Right atrium auricular region (tissue), 2 donors: ENCODE measurements at places on chromosomes 1 and 21.

GRCh38 chr1:2210084-2210653 lies 15.6 kb upstream of the FAAP20 start:
- DNase-seq: no peak
- H3K4me1 ChIP-seq: peaks cover 82% of the 10 kb centered on the region
- no peaks in the 10 kb centered on the region for H3K36me3 ChIP-seq
- no peaks in the 10 kb centered on the region for H3K27me3 ChIP-seq
- H3K27ac ChIP-seq: peak overlapping the region; percentile 88

- H3K27me3 ChIP-seq: no peaks in the 10 kb centered on the region
- H3K4me3 ChIP-seq: no peak overlapping the region
- H3K27ac ChIP-seq: peak overlapping the region; percentile 26
- DNase-seq: no peak
These were observed 10.2 kb downstream of the DDI2 start for GRCh38 chr1:15627343-15627988.

DNA sequence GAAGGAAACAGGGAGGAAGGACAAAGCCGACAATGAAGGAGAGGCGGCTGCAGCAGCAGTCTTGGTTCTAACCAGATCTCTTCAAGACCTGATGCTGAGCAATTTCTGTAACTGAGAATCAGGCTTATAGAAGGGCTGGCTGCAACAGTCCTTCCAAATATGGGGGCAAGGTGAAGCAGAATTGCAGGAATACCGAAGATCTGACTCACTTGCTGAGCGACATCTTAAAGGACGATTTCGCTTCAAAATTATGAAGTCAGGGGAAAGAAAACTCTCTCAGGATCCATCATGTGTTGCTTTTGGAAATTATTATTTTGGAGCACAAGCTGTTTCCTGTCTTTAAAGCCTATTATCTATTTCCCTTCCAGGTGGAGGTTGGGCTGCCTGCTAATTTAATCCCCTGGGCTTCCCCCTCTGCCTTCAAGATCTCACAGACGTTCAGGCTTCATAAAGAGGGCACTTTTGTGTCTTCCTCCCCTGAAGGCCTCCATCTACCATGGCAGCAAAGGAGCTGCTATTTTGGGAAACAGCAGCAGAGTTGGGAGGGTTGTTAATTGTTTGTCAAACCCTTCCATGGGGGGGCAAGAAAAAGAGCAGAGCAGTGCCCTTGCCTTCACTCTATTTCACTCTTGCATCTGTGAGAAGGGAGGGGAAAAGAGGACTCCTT lies 10.8 kb upstream of the IER5 start:
- DNase-seq: no peak
- H3K27ac ChIP-seq: no peak overlapping the region
- H3K36me3 ChIP-seq: no peaks in the 10 kb centered on the region
- no peak overlapping the region for H3K4me3 ChIP-seq

- no peaks in the 10 kb centered on the region for H3K27me3 ChIP-seq
- H3K27ac ChIP-seq: no peak overlapping the region
- H3K36me3 ChIP-seq: no peaks in the 10 kb centered on the region
- no peaks in the 10 kb centered on the region for H3K4me1 ChIP-seq
- no peak overlapping the region for H3K4me3 ChIP-seq
These were observed 248.3 kb downstream of the AKT3 start for GRCh38 chr1:243601720-243602119.

- H3K4me1 ChIP-seq: no peaks in the 10 kb centered on the region
- H3K27ac ChIP-seq: no peak overlapping the region
- DNase-seq: no peak
- no peak overlapping the region for H3K4me3 ChIP-seq
- H3K36me3 ChIP-seq: no peaks in the 10 kb centered on the region
These were observed 9.0 kb upstream of the USF1 start for GRCh38 chr1:161054805-161055204.

DNA sequence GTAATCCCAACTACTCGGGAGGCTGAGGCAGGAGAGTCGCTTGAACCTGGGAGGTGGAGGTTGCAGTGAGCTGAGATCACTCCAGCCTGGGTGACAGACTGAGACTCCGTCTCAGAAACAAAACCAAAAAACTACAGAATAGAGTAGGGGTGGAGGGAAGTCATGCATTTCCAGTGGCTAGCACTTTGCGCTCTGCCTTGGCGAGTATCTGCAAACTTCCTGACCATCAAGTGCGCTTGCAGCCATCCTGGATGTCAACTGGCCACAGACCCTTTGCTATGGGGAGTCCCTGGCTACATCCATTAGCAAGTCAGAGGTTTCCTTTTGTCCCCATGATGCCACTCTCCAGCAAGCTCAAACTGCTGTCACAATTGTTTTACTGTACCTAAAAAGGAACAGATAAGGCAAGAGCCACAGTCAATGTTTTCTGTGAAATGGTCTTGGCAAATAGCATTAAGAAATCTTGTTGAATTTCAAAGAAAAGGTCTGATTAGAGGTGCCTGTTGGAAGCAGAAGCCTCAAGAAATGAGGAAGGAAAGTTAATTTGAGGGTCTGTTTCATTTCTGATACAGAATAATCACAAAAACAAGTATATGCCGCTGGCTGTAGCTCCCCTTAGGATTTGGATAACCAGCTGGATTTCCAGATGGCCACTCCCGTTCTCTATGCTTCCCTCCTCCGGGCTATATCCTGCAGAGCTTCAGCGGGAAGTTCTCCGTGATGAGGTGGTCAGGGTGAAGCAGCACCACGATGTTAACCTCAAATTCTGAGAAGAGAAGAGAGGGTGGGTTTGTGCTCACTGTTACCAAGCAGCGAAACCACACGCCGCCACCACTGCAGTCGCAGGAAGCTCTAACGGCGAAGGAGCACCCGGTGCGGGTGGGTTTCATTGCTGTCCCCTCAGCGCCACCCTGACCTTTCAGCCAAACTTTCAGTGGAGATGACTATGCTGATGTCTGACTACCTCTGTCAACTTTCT lies 42.0 kb downstream of the VPS26C start:
- DNase-seq: peak; percentile 21
- no peak overlapping the region for H3K4me3 ChIP-seq
- peaks cover 61% of the 10 kb centered on the region for H3K36me3 ChIP-seq
- H3K27ac ChIP-seq: no peak overlapping the region
- no peaks in the 10 kb centered on the region for H3K27me3 ChIP-seq

- no peak overlapping the region for H3K27ac ChIP-seq
- H3K4me1 ChIP-seq: no peaks in the 10 kb centered on the region
- no peaks in the 10 kb centered on the region for H3K36me3 ChIP-seq
- H3K27me3 ChIP-seq: no peaks in the 10 kb centered on the region
These were observed 1183.4 kb downstream of the AMY1C start for GRCh38 chr1:104932949-104933679.

- H3K27ac ChIP-seq: no peak overlapping the region
- H3K27me3 ChIP-seq: no peaks in the 10 kb centered on the region
- H3K36me3 ChIP-seq: no peaks in the 10 kb centered on the region
- no peaks in the 10 kb centered on the region for H3K4me1 ChIP-seq
- H3K4me3 ChIP-seq: no peak overlapping the region
- DNase-seq: no peak
These were observed 473.7 kb upstream of the DEPDC1 start for GRCh38 chr1:68970571-68970970.

DNA sequence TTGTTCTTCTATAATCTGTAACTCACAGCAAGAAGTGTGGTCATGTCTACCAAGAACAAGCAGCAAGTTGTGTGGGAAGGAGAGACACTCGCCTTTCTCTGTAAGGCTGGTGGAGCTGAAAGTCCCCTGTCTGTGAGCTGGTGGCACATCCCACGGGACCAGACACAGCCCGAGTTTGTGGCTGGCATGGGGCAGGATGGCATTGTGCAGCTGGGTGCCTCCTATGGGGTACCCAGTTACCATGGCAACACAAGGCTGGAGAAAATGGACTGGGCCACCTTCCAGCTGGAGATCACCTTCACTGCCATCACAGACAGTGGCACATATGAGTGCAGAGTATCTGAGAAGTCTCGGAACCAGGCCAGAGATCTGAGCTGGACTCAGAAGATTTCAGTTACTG lies 15.5 kb downstream of the CD101 start:
- no peak for DNase-seq
- H3K27me3 ChIP-seq: no peaks in the 10 kb centered on the region
- H3K4me3 ChIP-seq: no peak overlapping the region
